ENCODE measurements at places on chromosomes 5 and 9.

DNA sequence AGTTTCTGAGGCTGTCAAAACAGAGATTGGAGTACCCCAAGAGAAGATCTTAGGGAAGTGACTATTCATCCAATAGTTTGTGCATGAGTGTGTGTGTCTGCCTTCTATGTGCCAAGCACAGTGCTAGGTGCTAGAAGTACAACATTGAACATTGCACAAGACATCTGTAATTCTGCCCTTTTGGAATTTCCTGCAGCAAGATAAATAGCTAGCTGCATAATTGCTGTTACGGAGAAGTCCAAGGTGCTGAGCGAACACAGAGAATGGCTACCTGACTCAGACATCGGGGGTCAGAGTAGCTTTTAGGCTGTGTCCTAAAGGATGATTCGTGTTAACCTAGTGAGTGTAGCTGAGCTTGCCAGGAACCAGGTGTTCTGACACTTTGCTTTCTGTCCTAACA is 44.8 kb downstream of the PAPPA start:
- no peak for DNase-seq

DNA sequence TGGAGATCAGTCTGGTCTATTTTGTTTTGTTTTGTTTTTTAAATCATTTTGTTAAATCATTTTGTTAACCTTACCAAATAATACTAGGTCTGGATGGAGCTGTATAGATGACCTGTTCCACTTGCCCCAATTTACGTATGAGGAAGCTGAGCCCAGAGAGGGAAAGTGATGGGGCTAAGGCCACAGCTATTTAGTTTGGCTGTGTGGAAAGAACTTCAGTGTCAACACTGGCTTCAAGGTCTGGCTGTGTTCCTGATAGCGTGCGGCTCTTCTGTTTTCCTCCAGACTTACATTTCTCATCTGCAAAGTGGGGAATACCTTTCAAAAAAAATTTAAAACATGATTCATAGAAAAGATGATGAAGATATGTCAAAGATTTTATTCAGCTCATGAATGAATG is 112.5 kb downstream of the PTTG1 start:
- DNase-seq, result no peak

GRCh38 chr5:167916706-167917105 is 374.7 kb upstream of the WWC1 start:
- no peak for DNase-seq

- DNase-seq, result no peak
Measured at GRCh38 chr5:116622375-116623050, 47.9 kb upstream of the SEMA6A start.

DNA sequence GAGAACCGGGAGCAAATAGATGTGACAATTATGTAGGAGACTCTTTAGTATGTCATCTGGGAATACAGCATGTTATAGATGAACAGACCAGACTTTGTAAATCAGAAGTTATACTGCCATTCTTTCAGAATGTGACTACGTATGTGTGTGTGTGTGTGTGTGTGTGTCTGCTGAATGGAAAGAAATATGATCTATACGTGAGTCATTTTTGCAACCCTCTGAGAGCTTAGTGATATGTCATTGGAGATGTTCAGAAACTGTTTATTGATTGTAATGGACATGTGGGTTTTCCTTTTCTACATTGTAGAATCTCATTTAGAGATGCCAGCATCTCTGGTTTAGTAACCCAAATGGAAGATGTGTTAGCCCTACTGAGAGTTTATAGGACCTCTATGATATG is 731.5 kb downstream of the TLE1 start:
- no peak for DNase-seq

DNA sequence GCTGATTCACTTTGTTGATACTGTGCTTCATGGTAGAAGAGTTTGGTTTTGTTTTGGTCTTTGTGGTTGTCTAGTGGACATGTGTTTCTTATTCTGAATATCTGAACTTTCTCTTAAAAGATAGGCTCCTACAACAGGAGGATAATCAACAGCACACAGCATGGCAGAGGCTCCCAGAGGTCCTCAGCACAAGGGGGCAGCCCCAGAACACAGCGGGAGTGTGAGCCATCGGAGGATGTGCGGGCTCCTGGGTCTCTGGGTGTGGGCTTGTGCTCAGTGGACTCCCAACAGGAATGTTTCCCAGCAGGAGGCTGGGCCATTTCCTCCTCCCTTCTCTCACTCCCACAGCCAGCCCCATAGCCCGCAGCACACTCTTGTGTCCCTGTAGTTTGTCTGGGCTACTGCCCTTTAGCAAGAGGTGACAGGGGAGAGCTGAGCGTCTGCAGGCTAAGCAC is 164.3 kb upstream of the OTULINL start:
- no peak for DNase-seq

DNA sequence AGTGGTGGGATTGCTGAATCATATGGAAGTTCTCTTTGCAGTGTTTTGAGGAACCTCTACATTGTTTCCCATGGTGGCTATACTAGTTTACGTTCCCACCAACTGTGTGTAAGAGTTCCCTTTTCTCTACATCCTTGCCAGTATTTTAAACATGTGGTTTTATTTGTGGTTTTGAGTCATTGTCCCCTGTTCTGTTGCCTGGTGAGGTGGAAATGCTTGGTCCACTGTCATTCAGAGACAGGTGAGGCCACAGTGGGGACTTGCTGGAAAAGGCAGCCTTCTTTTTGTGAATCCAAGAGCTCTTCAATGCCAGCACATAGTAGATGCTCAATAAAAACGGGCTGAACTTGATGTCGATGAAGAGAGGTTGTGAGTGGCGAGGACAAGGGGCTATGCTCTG is 44.2 kb downstream of the SH3PXD2B start:
- no peak for DNase-seq

DNA sequence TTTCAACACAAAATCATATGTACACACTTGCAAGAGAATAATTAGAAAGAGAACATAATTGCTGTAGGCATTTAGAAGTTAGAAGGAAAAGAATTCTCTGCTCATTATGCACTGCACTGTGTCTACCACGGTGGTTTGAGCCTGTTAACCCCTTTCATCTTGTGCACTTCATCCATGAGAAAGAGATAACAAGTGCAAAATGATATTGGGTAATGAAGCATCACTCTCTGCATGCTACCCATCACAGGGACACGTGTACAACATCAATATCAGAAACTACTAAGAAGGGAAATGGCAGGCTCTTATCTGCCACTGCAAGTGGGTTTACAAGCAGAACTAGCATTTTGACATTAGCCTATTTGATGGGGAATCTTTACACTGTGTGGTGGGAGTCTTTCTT is 202.6 kb downstream of the CDH12 start:
- DNase-seq, result no peak

GRCh38 chr5:56148453-56148971 is 84.6 kb downstream of the ANKRD55 start:
- DNase-seq, result peak; percentile 64

- DNase-seq, result no peak
Measured at GRCh38 chr5:108528655-108529054, 146.8 kb upstream of the FBXL17 start.

DNA sequence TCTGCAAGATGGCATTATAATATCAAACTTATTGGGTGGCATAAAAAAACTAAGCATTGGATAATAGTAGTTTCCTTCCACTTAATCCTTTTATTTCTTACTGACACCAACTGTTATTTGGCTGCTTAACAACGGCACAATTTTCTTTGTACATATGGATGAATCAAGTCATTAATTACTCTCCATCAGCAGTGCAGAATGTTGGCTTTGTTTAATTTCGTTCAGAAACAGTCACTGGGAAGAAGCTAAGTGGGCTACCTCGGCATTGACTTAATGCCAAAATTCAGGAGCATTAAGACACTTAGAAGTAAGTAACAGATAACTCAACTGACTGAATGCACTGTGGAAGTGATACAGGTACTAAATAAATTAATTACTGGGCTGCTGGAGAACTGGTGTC is 460.4 kb downstream of the CTNND2 start:
- no peak for DNase-seq
